ENCODE measurements at places on chromosomes 4 and X.
A peak's percentile ranks its signal among the peaks of the same experiment; 100 is the strongest.

GRCh38 chrX:24657671-24658386 is 10.7 kb upstream of the PCYT1B start:
- no peak for DNase-seq

GRCh38 chr4:43560047-43560446 is 667.5 kb downstream of the GRXCR1 start:
- no peak for DNase-seq

- no peak for DNase-seq
Measured at GRCh38 chr4:102988429-102989020, 31.0 kb downstream of the SLC9B1 start.

- no peak for DNase-seq
Measured at GRCh38 chr4:139984471-139984870, 169.5 kb downstream of the MAML3 start.

GRCh38 chrX:77431227-77431626 is 16.0 kb upstream of the FGF16 start:
- no peak for DNase-seq

DNA sequence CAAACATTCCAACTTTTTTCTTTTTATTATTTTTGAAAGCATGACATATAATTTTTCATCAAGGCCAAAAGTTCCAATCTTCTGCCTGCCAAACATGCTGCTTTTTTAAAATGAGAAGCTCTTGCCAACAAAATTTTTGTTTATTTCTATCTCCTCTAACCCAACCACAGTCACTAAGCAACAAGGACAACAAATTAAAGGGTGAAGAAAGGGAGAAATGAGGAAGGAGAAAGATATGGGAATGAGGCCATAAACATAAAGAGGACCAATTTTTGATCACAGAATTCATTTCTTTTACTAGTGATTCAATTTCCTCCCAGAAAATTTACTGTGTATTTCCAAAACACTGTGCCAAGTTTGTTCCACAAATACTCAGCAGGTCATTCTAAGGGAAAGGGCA is 537.0 kb upstream of the DIAPH2 start:
- DNase-seq = no peak

GRCh38 chrX:24774650-24775049 is 80.9 kb downstream of the POLA1 start:
- DNase-seq = no peak

DNA sequence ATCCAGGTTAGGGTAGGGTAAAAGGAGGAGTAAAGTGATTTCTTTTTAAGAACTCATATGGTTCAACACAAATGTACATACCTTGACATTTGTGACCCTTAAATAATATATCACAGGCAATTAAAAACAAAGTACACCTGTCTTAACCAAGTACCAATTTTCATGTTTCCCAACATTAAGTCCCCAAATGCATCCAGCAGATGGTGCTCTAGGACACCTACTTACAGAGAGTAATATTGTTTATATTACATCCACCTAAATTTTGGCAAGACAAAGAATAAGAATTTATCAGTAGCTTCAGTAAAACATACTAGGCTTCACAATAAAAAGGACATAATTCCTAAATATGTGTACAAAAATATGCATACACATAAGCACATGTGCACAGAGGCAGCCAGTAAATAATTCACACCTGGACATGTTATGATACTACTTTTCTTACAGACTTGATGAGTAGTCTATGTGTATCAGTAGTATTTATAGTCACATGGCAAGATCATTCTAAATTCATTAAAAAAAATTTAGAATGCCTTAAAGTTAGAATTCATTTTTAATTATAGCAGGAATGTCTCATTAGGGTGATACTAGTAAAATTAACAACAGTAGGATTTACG is 219.7 kb downstream of the DCLK2 start:
- peak; percentile 74 for DNase-seq

- no peak for DNase-seq
Measured at GRCh38 chr4:64250061-64250460, 159.2 kb downstream of the TECRL start.

- DNase-seq = no peak
Measured at GRCh38 chr4:8676676-8677075, 84.1 kb downstream of the CPZ start.

GRCh38 chr4:145816091-145816490 is 122.5 kb downstream of the ZNF827 start:
- no peak for DNase-seq

DNA sequence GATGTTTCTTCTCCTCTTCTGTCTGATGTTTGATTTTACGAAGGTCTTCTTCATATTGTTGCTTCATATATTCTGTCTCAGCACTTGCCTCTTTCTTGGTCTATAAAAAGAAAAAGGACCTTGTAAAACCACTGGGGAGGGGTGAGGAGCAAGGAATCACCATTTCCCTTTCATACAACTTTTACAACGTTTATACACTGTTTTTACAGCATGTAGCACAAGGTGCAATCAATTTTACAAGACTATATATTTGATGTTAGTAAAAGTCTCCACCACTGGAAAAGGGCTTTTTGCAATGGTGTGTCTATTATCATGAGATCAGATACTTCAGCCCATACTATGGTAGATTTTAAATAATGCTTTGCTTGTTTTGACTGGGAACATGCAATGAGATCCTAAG is 76.3 kb downstream of the FAM184B start:
- no peak for DNase-seq

GRCh38 chr4:136009258-136009832 is 1522.9 kb downstream of the PCDH18 start:
- no peak for DNase-seq

GRCh38 chrX:141839856-141840255 is 1.7 kb downstream of the MAGEC3 start:
- DNase-seq = no peak

- DNase-seq = no peak
Measured at GRCh38 chr4:48296365-48296764, 26.7 kb upstream of the TEC start.

GRCh38 chr4:55765070-55765469 is 54.5 kb upstream of the EXOC1L start:
- no peak for DNase-seq

DNA sequence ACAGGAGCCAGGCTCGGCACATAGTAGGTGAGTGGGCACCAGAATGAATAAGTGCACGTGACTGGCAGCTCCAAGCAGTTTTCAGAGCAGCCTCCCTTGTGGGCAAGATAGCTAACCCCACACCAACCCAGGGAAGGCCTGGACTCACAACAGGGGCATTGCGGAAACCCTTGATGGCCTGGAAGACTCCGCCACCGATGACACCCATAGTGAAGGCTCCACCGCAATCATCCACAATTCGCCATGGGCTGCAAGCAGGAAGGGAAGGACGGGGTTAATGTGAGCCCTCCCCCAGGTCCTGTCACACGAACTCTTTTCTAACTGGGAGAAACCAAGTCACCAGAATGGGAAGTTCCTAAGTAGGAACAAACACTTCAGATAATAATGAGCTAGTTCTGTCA is 957 bp downstream of the TIMM17B start:
- peak; percentile 13 for DNase-seq

DNA sequence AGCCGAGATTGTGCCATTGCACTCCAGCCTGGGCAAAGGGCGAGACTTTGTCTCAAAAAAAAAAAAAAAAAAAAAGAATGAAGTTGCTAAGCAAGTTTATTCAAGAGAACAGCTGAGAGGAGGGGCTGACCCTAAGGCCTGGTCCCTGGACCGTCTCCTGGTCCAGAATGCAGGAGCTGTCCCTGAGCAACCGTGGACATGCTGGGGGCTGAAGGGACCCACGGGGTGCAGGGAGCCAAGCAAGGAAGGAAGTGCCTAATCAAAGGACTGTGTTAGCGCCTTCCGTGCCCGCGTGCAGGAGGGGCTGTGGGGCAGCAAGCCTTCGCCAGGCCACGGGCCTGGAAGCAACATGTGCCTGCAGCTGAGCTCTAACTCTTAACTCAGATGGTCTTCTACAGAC is 39.1 kb upstream of the CDKN2AIP start:
- no peak for DNase-seq

DNA sequence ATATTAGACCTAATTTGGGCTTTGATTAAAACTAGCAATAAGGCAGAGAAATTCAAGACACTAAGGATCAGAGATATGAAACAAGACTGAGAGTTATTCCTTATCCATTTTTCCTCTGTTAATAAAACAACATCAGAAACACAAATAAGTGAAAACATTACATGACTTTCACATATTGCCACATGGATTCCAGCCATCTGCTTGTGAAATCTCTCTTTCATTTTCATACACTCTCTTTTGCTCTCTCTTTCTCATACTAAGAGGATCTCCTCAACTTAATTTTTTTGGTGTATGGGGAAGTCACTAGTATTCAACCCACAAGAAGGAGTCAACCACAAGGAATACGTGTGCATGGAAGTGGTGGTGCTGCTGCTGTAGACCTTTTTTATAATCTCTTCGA is 183.0 kb downstream of the LDB2 start:
- no peak for DNase-seq
